ENCODE measurements at places on chromosomes 2 and 18.
A peak's percentile ranks its signal among the peaks of the same experiment; 100 is the strongest.

DNA sequence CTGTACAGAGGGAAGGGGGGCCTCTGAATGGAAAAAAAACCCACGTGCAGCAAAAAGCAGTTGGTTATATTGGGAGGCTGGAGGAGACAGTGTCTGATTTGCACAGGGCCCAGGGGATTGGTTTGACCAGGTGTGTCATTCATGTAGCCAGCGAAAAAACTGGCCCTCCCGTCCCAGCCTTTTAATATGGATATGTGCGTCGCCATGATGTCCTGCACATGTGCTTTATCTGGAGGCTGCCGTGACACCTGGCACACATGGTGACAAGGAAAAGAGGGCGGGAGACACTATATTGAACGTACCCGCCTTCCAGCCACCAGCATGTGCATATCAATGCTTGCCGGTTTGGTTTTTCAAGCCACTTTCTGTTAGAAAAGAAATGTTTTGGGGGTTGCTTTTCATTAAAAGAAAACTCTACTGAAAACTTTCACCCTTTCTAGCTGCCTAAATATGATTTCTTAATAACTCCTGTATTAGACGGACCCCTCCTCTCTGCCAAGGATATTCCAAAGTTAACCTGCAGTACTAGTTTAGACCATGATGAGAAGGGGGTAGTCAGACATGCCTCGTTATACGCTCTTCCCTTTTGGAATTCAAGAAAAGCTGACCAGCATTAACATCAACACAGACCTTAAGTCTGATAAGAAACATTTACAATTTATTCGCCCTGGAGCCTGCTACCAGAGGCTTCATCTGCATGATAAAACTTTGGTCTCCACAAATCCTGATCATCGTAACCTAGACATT, 16.2 kb downstream of the SLC25A52 start:
- no peak for DNase-seq

- DNase-seq, result no peak
Observed at GRCh38 chr18:63953811-63954210, 4.7 kb downstream of the HMSD start.

- peak; percentile 10 for DNase-seq
Observed at GRCh38 chr2:224650815-224651439, 65.2 kb downstream of the CCDC195 start.

DNA sequence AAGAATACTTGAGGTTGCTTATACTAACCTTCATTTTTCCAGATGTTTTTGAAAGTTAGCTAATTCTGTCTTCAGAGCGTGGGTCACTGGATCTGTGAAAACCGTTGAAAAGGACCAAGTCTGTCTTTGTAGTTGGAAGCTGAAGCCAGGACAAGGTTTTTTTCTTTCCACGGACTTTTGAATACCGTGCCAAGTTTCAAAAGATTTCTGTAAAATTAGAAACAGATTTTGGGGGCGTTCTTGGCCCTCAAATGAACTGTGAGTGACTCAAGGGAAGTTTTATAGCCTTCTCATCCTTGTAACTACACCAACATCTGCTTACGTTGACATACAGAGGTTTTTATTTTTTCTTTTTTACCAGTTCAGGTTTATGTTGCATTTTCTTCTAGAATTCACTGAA, at the start of gene FAP:
TSS of gene FAP (minus strand) at position 152 of the 400 bp plus-strand sequence. CDS start at position 34, 118 bp downstream.
- no peak for DNase-seq

DNA sequence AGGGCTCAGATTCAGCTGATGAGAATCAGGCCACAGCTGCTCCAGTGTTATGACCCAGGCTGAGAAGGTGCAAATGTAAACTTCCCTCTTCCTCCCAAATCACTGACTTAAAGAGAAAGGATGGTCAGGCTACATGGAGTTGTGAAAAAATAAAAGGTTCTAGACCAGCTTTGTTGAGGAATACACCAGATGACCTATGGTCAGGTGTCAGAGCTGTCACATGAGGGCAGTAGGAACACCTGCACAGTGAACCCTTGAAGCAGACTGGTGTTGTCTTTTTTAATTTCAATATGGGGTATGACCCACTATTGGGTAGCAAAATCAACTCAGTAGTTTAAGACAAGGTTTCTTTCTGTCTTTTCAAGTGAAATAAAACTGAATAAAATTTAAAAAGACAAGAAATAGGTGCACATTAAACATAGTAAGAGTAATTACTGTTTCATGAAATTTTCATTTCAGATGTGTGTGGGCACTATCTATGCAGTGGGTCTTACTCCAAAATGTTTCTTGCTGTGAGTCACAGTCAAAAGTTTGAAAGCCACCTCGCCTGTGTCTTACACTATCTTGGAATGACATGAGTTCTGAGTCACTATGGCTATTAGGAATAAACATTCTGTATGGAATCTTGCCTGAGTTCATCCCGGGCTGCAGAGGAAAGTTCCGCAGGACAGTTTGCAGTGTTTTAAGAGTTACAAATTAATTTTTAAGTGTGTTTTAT, 83.6 kb downstream of the ACVR1 start:
- no peak for DNase-seq

- DNase-seq, result no peak
Observed at GRCh38 chr18:33706391-33706790, 128.4 kb downstream of the ASXL3 start.

- DNase-seq, result no peak
Observed at GRCh38 chr2:190837952-190838361, 42.7 kb upstream of the GLS start.

DNA sequence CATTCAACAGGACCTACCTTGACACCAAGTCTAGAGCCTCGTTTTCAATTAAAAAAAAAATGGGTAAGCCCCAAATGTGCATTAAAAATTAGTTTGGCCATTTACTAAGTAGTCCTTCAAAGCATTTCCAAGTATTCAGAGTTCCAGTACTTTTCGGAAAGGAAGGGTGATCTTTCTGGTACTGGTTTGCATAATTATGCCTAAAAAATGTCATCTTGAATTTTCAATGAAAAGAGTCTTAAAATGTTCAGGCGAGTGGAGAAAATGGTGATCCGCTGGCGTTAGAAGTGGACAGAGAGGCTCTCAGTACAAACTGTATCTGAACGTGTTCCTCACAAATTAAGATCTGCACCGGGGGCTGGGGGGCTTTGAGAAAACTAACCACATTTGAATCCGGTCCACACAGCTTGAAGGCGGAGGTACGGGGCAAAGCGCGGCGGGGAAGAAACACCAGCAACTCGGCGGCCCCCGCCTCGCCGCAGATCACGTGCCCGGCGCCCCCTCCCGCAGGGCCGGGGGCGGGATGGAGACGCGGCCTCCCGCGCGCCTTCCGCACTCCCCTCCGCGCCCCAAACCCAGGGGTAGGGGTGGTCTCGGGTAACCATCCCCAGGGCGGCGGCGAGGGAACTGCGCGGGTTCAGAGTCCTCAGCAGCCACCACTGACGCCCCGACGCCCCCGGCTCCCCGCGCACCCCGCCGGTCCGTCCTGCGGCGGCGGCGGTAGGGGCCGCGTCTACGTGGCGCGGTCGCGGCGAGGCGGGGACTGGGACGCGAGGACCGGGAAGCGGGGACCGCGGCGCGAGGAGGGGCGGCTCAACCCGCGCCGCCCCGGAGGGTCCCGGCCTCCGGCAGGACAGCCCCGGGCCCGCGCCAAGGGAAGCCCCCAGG, 564 bp downstream of the LPIN2 start:
- peak; percentile 38 for DNase-seq

DNA sequence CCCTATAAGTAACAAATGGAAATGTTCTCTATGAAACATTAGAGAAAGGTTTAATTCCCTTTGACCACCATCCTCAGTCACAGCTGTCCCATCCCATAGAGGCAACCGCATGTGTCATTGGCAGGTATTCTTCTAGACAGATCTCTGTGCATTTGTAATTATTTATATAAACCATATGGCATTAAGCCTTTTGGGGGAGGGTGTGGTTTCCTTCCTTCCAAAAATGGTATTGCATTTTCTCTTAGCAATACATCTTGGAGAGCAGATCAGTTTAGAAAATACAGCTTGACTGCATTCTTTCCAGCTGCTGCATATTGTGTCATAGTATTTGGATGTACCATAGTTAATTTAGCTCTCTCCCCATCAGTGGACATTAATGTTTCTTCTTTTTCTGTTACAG, 57.7 kb downstream of the LCLAT1 start:
- no peak for DNase-seq

GRCh38 chr2:65952966-65953761, 481.8 kb upstream of the MEIS1 start:
- no peak for DNase-seq

GRCh38 chr2:237673130-237674001, 46.0 kb downstream of the LRRFIP1 start:
- DNase-seq, result peak; percentile 65

GRCh38 chr2:178994264-178994663, 55.7 kb downstream of the CCDC141 start:
- no peak for DNase-seq

DNA sequence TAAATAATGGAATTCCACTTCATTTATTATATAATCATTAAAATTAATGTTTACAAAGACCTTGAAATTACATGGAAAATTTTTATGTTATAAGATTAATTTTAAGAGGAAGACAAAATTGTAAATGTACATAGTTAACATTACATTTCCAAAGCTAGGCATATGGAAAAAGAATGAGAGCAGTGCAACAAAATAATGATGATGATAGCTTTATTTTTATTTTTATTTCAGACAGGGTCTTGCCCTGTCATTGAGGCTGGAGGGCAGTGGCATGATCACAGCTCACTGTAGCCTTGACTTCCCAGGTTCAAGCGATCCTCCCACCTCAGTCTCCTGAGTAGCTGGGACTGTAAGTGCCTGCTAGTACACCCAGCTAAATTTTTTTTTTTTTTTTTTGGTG, 61.2 kb upstream of the ZCCHC2 start:
- DNase-seq, result no peak

DNA sequence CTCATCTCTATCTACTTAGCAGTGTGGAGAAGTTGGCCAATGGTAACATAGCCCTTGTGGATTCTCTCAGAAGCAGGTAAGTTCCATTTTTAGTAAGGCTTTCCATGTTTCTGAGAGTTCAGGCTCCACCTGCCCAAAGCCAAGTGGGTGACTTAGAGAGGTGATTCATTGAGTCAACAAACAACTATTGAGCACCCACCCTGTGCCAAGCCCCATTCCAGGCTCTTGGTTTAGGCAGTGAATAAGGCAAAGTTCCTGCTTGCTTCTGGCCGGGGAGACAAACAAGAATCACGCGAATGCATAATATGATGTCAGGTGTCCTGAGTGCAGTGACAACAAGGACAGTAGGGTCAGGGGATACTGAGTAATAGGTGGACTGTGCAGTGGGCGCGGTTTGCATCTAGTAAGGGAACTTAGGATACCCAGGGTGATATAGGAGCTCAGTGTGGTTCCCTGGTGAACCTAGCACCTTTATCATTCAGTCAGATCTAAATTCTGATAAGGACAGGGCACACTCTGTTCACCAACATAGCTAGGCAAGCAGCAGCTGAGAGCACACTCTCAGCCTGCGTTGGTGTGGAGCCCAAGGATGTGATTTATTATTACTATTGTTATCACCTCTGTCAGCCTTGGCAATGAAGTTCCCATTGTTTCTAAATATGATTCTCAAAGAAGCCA, 31.7 kb upstream of the KCTD1 start:
- no peak for DNase-seq

DNA sequence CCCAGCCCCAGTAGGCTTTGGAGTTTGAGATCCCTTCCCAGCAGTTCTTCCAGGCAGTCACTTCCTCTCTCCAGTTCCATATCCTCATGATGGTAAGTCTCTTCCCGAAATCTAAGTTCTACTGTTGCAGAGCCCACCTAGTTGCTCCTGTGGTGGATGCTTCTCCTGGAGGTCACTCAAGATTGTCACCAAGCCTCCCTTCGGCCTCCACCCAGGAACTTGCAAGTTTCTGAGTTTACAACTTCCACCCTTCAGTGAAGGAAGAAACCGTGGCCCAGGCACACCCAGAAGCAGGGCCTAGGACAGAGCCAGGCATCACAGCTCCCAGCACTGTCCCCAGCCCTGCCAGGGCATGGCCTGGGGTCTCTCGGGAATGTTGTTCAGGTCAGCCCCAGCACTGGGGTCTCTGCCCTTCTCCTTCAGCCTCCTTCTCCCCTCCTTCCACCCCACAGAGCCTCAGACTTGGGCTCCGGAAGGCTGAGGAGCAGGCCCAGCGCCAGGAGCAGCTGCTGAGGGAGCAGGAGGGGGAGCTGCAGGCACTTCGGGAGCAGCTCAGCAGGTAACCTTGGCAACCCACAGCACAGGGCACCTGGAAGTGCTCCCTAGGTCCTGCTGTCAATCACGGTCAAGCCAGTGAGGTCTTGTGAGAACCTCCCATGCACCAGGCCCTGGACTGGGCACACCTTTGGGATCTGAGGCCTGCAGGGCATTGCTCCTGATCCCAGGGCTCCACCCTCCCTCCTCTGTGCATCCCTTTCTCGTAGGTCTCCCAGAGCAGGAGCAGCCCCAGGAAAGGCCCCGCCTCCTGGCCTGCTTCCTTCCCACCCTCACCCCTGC, 7.1 kb downstream of the RUFY4 start:
- DNase-seq, result no peak

- DNase-seq, result no peak
Observed at GRCh38 chr2:8636721-8637636, 44.9 kb upstream of the ID2 start.
